ENCODE measurements at places on chromosomes 7 and 10.

- DNase-seq, result no peak
These were observed 5.6 kb upstream of the MYO1G start for GRCh38 chr7:44984478-44984758.

GRCh38 chr10:110008518-110009339 is 945 bp downstream of the ADD3 start:
- no peak for DNase-seq

- DNase-seq, result no peak
These were observed 14.8 kb upstream of the GLCCI1 start for GRCh38 chr7:7953806-7954205.

- DNase-seq, result no peak
These were observed 16.4 kb upstream of the FERD3L start for GRCh38 chr7:19161671-19162070.

DNA sequence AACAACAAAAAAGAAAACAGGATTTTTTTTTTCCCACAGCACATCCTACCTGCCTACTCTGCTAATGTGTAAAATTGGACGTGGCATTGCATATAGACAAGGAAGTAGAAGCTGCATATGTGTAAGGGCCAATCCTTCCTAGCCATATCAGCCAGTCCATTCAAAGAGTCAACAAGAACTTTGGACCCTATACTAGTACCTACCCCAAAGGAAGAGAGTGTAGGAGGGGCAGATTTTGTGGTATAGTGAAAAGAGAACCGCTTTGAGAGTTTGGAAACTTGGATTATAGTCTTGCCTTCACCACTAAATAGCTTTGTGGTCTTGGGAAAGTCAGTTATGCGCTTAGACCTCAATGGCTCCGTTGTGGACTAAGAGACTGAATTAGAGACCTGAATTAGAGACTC is 12.1 kb upstream of the MCU start:
- DNase-seq, result no peak

DNA sequence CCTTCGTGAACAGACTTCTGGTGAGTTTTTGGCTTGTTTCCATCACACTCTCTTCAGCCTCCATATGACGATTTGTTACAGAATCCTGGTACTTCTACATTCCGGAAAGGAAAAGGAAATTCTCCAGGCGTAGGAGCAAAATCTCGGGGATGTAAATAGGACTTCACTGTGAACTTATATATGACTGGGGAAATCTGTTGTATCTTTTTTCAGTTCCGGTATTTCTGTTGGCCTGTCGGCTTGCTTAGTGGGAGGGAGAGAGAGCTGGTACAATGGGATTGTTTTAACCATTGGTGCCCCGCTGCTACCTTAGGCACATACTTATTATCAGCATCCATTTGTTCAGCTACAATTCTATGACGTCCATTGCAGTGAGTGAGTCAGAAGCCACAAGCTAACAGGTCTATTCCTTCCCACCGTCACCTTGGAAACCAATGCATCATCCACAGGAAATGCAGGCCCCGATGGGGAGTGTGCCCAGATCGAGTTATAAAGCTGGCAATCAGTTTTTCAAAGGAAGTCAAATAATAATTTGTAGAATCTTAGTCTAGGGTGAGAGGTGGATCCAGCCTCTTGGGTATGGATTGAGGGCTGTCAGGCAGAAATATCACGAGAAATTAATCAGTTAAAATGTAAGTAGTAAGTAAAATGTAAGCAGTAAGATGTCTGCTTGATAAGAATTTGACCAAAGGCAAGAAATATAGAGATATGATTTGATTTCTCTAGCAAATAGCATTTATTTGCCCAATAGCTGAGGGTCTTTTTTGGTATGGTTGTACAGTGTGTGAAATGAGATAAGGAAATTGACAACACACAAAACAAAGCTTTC is 92.0 kb upstream of the MKLN1 start:
- peak; percentile 5 for DNase-seq

DNA sequence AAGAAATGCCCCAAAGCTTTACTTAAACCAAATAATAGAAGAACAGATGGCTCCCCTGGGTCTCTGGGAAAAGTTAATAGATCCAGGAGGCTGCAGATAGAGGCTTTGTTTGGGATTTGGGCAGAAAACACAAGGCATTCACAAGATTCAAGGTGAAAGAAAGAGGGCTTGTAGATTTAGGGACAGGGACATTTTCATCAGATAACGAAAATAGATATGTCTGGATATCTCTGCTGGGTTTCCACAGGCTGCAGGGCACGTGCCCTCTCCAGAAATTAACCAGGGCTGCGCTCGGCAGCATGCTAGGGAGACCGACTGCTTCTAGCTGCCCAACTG is 14.9 kb downstream of the CARD11 start:
- DNase-seq, result no peak

- DNase-seq, result no peak
These were observed 397.8 kb downstream of the GFRA1 start for GRCh38 chr10:115875172-115875571.

DNA sequence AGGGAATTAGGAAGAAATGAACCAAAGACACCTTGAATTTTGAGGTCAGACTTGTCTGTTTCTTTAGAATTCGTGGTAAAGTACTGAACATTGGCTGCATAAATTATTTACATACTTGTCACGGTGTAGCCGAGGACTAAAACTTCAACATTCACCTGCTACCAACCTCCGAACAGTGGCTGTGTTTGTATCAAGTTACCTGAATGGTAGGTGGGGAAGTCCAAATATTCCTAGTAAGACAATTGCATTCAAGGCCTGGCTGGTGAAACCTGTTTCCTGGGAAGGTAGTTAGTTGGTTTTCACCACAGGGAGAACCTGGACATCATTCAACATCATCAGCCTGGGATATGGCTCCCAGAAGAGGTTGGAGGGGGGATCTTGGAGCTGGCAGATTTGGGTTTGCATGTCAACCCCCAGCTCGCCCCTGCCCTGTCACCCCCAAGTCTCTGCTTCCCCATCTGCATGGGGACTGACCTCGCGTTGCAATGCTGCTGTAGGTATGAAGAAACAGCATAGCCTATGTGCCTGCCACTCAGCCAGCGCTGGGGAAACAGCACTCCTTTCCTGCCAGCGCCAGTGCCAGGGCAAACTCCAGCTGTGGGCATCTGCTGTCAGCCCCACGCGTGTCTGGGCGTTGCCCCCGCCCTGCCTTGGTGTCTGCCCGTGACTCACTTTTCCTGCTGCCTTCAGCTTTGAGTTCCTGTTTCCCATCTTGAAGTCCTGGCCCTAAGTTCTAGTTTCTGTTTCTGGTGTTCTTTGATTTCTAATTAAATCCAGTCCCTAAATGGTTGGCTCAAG is 12.7 kb upstream of the LARP4B start:
- DNase-seq, result no peak

- no peak for DNase-seq
These were observed 538.7 kb downstream of the DNAJB6 start for GRCh38 chr7:157875230-157876179.

DNA sequence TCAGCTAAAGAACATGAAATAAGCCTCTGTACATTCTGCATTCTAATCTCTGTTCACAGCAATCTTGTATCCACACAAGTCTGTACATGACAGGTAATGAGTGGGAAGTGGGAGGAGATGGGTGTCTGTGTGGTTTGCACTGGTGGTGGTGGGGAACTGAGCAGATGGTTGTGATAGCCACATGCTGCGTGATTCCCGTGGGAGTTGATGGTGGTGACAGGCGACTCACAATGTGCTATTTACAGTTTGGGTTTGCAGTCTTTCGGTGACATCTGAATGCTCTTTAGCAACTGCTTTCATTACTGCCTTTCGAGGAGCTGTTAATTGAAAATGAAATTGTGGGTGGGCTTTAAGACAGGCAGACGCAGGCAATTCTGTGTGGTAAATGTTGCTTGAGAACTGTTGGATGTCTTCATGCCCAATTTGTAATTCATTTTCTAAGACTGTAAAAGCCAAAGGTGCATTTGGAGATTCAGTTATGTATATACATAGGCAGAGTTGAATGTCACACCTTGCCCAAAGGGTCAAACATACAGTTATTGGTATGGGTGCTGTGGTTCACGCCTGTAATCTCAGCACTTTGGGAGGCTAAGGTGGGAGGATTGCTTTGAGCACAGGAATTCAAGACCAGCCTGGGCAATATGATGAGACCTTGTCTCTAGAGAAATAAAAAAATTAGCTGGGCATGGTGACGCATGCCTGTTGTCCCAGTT is 308.2 kb downstream of the AUTS2 start:
- no peak for DNase-seq

- DNase-seq, result no peak
These were observed 63.9 kb downstream of the FOXL3 start for GRCh38 chr7:353746-354325.

GRCh38 chr7:88456490-88456889 is 149.8 kb upstream of the STEAP4 start:
- no peak for DNase-seq

- DNase-seq, result no peak
These were observed 6.5 kb downstream of the CBX3 start for GRCh38 chr7:26208040-26208439.

DNA sequence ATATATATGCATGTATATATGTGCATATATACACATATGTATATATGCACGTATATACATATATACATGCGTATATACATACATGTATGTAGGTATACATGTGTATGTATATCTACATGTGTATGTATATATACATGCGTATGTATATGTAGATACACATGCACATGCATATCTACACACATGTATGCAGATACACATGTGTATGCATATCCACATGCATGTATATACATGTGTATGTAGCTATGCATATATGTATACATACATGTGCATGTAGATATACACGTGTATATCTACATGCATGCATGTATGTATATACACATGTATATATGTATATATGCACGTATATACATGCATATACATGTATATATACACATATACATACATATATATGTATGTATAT is 95.8 kb upstream of the STEAP4 start:
- no peak for DNase-seq

- no peak for DNase-seq
These were observed 36.7 kb downstream of the SPAM1 start for GRCh38 chr7:123961771-123962170.
